Umbilical cord (tissue), 2 donors: ENCODE measurements at places on chromosomes 11 and 22. TPM values are rescaled to one million over a fixed set of nuclear protein-coding genes. Genes with fewer than 3 reads are reported as not detected.

Gene WT1
- total RNA-seq = 0.48 TPM

Gene ACTN3
- total RNA-seq = not detected

DNA sequence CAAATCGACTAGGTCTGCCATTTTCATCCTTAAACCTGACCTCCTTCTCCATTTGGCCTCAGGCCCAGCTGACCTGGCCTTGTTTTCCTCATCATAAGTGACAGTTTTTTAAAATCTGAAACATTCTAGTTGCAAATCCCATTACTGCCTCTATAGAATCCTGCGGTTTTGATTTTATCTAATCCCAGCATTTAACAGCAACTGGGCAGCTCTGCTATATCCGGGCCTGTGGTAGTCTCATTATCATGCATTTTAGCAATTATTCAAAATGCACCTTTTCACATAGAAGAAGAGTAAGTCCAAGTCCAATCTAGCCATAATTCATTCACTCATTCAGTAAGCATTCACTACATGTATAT lies 28.6 kb upstream of the BIRC3 start:
- peak; percentile 80 for DNase-seq

DNA sequence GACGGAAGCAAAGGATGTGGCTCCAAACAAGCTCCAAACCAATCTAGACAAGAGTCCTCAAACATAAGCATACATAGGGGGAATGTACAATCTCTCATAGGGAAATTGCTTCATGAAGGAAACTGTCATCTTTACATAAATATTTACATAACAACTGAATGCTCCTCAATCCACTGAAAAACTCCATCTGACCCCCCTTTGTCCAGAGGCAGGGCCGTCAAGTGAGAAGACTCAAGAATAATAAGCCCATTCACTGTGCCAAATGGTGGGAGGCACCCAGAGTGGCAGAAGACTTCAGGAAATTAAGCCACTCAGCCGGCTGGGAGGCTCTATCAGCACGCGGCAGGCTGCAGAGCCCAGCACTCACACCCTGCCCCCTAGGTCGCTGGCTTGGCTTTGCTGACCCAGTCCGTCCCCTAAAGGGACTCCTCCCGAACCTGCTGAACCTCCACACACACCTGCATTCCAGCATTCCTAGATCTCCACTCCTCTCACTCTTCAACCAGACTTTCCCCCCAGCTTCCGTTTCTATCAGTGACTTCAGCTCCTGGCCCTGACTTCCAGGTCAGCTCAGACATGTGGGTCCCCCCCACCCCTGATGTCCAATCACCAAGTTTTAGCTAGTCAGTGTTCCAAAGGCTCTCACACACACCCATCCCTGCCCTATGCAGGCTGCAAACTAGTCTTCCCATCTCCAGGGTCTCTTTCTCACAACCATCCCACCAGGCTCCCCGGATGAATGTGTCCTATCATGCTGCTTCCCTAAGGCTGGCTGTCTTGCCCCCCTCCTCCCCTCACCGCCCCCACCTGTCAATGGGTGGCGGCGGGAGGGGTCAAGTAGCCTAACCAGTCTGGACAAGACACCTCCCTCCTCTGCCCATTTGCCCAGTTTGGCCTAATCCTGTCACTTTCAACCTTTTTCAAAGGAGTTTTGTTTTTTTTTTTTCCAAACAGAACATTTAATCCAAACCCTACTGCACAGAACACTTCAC lies 11.3 kb downstream of the VPS37C start:
- DNase-seq = no peak

GRCh38 chr11:9462172-9462799 lies 1.5 kb downstream of the ZNF143 start:
- DNase-seq = peak; percentile 19

GRCh38 chr11:90757849-90758494 lies 535.1 kb upstream of the CHORDC1 start:
- no peak for DNase-seq

DNA sequence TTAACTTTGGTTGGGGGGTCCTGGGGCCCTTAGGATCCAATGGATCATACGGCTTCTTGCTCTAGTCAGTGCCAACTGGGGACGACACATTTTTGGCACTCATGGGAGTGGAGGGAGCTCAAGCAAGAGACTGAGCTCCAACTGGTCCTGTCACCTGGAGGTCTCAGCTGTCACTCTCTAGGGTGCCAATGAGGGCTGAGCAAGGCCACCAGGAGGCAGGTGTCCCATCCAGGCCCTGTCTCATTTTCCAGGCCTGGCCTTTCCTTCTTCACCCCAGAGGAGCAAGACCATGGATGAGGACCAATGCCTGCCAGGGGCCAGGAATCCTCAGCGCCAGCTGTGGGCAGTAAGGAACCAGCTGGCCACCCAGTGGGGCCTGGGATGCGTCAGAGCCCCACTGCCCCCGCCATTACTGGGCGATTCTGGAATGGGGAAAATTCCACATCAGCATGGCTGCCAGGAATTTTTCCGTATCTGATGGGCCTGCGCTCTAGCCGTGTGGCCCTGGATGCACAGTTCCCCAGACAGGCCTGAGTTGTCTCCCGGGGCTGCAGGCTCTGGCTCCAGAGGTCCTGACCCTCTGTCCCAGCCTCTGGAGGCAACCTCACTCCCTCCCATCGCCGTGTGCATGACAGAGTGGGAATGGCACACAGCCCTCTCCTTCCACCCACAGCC lies 669 bp upstream of the GAL3ST1 start:
- peak; percentile 19 for DNase-seq

DNA sequence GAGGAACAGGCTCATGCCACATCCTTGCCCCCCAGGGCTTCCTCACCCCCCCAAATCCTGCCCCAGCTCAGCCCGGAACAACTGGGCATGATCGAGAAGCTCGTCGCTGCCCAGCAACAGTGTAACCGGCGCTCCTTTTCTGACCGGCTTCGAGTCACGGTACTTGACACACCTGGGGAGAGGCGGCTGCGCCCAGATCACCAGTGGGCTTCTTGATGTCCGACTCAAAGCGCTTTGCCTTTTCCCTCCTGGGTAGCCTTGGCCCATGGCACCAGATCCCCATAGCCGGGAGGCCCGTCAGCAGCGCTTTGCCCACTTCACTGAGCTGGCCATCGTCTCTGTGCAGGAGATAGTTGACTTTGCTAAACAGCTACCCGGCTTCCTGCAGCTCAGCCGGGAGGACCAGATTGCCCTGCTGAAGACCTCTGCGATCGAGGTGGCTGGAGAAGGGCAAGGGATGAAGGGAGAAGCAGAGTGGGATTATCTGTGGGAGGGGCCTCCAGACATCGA lies 3.5 kb downstream of the NR1H3 start:
- no peak for DNase-seq

- DNase-seq = peak; percentile 59
These were observed 4.4 kb upstream of the FOXRED2 start for GRCh38 chr22:36510966-36511881.

- no peak for DNase-seq
These were observed 1134.1 kb upstream of the CCDC90B start for GRCh38 chr11:84420271-84420670.

DNA sequence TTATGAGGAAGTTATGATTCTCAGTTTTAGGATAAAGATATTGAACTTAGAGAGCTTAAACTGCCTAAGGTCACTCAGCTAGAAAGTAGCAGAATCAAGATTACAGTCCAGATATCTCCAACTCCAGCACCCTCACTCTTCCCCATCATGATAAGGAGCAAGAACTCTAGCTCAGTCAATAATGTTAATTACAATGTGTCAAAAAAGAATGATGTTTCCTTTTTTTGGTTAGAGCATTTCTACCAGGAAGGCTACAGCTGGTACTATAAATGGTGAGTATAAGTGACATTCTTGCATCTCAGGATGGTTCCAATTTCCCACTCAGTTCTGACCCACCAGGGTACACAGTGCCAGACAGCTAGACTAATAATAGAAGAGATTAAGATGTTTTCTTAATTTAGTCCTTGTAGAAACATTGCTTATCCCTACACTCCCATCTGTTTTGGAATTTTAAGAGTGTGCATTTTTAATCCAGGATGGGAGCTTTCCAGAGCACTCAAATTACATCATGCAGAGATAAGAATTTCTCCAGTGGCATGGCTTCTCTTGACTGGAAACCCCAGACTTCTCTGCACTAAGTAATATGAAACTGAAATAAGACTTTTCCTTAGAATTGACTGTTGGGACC lies 21.6 kb upstream of the BBOX1 start:
- DNase-seq = peak; percentile 62

DNA sequence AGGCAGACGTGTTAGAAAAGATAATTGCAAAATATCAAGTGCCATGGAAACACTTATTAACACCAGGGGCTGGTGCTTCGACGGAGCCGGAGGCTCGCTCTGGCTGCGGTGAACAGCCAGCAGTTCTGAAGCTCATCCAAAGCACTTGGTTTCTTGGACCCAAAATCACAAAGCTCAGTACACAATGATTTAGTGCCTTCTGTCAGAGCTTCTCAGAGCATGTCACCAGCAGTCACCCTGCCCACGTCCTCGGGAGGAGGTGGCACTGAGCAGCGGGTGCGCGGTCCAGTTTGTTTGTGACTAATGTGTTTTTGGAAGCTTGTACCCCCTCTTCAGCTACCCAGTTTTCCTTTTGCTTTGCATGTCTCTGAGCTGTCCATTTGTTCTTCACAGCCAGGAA lies 58.7 kb upstream of the KIRREL3 start:
- DNase-seq = no peak

- DNase-seq = no peak
These were observed 5.2 kb downstream of the DDB1 start for GRCh38 chr11:61327669-61328071.

GRCh38 chr11:66328302-66329144 lies 7.7 kb downstream of the RIN1 start:
- peak; percentile 82 for DNase-seq

DNA sequence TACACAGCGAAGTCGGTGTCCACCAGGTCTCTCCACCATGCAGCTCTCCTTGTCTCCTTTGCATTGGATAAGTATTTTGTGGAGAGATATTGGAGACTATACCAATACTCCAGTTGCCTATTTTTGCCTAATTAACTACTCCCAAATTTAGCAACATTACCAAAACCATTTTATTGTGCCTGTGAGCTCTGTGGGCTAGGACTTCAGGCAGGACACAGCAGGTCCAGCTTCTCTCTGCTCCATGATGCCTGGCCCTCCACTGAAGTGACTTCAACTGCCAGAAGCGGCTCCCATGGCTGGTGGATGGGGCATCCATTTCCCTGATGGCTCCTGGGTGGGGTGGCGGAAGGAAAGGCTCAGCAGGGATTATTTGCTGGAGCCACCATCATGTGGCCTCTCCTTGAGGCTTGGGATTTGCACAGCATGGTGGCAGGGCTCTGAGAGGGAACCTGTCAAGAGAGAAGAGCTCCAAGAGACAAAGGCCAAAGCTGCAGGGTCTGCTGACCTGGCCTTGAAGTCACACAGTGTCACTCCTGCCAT lies 36.9 kb upstream of the MAPK1 start:
- DNase-seq = no peak

GRCh38 chr11:116740741-116741140 lies 32.0 kb downstream of the BUD13 start:
- DNase-seq = no peak
